T-helper 9 cell (primary cell): ENCODE measurements at places on chromosomes 2 and 18.

DNA sequence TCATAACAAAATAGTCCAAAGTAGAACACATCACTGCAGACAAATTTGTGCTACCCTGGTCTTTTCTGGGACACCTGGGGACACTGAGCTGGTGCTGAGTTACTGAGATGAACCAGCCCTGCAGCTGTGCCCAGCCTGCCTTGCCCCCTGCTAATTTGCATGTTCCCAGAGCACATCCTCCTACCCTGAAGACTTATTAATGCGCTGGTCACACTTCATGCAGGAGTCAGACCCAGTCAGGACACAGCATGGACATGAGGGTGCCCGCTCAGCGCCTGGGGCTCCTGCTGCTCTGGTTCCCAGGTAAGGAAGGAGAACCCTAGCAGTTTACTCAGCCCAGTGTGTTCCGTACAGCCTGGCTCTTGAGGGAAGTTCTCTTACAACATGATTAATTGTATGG, 1518.3 kb downstream of the RPIA start:
- no peak for DNase-seq

DNA sequence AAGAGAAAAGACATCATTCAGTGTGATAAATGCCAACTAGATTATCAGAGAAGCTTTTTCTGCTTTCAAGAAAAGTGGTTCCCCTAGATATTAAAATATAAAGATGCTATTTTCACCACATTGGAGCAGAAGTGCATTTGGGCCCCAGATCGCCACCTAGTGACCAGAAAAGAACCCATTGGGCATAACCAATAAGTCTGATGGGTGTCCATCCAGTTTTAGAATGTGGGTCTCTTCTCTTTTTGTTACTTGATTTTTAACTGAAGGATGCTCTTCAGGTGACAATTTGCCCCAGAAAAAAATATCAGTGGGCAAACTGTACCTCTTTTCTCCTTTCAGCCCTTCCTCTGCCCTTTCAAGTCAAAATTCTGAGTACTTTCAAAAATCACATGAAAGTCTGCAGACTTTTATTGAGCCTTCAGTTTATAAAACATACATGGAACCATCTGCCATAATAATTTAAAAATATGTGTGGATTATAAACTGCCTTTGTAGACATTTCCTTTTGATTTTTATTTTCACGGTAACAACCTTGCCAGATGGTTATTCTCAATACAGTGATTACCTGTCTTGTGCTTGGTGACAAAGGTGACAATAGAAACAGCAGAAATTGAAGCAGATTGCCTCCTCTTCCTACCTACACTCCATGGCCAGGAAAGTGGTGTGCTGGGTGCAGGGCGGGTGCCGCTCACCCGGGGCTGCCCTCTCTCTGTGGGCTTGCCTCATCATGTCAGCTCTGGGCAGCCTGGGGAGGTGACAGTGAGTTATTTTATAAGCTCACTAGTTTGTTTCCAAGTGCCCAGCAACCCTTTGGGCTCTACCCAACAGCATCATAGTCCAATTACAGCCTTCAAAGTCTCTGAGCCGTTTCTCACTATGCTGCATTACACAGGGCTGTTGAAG, 124.5 kb downstream of the DCDC2C start:
- no peak for DNase-seq

DNA sequence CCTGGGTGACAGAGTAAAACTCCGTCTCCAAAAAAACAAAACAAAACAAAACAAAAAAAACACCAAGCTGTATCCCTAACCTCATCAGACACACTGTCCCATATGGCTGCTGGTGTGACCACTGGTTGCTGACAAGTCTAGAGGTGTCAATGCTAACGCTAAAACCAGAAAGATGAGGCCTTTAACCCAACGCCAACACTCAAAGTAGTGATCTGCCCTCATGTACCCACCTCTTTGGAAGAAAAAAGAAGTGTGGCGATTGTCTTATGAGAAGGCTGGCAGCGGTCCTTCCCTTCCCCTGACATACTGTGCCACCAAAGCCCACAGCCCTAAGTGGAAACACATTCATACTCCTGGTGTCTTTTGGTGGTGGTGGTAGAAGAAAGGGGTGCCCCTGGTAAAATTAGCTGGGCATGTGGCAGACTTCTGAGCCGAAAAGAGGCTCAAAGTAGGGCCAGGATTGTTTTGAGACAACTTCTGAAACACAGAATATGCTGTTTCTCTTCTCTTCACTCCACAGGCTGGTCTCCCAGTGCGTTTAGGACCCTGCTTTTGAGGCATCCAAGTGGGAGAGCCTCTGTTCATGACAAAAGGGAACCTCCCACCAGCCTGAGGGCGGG, 9.8 kb downstream of the SERTAD2 start:
- no peak for DNase-seq

DNA sequence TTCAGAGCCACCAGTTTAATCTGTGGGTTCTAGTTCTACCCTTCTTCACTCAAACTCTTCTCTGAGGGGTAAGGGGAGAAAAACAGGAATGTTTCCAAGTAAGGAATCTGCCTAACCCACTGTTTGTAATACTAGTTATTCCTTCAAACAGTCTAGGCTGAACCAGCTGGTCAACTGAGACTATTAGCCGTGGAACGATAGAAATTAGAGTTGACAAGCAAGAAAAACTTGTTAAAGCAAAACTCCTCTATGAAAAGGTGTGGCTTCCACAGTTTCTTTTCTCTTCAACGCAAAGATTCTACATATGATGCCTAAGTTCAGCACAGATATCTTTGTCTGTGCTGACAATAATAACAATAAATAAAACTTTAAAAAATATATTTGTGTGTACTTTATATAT, 11.5 kb downstream of the PAIP2B start:
- DNase-seq: no peak

DNA sequence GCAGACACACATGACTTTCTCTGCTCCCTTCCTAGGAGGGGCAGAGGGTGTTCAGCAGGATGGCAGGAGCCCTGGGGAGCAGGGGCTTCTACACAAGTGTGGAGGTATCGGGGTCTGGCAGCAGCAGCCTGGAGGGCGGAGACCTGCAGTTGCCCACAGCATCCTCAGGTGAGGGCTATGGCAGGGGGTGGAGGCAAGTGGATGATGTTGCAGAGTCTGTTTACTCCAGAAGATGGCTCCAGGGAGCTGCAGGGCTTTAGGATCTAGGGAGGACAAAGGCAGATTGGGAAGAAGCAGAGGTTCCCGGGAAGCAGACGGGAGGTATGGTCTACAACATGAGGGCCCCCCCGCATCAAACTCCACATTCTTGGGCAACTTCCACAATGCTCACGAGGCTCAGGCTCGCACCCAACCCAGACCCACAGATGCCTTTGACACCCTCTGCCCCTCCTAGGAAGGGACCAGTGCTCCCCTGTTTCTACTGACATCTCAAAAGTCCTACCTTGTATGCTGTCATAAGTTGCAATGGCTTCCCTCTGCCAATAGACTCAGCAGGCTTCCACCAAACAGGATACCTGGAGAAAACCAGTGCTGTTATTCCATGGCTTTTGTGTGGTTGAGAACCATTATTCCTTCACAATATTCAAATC, 12.0 kb upstream of the ATP6V1C2 start:
- DNase-seq: no peak

GRCh38 chr18:43396266-43396665, 119.0 kb upstream of the SYT4 start:
- DNase-seq: no peak

DNA sequence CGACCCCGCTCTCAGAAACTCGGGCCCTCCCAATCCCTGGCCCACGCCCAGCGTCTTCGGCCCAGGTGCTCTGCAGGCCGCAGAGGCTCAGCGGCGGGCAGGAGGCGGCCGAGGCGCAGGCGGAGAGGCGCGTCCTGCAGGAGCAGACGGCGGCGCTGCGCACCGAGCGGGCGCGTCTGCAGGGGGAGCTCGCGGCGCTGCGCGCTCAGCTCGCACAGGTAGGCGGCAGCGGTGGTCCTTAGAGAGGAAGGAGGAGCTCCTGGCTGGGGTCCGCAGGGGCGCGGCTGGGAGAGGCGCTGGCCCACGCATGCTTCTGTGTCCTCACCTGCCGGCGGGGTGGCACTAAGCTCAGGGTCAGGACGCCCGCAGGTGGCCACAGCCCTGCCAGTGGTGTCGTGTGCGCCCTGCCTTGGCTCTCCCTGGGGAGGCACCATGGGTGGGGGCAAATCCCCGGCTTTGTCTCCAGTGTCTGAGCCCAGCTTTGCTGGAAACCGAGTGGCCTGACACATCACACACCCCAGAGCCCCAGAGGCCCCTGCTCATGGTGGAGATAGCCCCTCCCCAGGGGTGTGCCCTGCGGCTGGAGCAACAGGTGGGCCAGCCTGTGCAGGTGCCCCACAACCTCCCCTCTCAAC, 14.9 kb upstream of the SNED1 start:
- DNase-seq: no peak

- DNase-seq: no peak
These were observed 7.6 kb upstream of the NFE2L2 start for GRCh38 chr2:177271981-177272666.

DNA sequence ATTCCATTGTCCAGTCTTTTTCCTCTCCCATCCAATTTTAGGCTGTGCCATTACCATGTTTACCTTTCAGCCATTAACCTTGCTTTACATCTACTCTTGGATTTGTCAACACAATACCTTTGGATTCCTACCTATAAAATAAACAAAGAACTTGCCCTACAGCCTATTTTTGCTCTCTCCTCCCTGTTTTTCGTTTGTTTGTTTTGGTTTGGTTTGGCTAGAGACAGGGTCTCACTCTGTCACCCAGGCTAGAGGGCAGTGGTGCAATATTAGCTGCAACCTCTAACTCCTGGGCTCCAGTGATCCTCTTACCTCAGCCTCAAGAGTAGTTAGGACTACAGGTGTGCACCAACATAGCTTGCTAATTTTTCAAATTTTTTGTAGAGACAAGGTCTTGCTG, 76.1 kb downstream of the SP100 start:
- DNase-seq: no peak
